ENCODE measurements at places on chromosomes 4 and X. TPM values are rescaled to one million over a fixed set of nuclear protein-coding genes. Genes with fewer than 3 reads are reported as not detected.

Gene OTC
- total RNA-seq, result 5.0 TPM

Gene STATH
- not detected for total RNA-seq

GRCh38 chr4:182189103-182189878, 53.9 kb upstream of the TENM3 start:
- no peak overlapping the region for H3K4me3 ChIP-seq
- no peaks in the 10 kb centered on the region for H3K4me1 ChIP-seq
- DNase-seq, result peak; percentile 47
- no peaks in the 10 kb centered on the region for H3K27me3 ChIP-seq

GRCh38 chr4:95362066-95362465, 186.7 kb downstream of the UNC5C start:
- peak overlapping the region; percentile 46 for H3K27ac ChIP-seq
- DNase-seq, result no peak
- peaks cover 13% of the 10 kb centered on the region for H3K4me1 ChIP-seq
- H3K27me3 ChIP-seq, result no peaks in the 10 kb centered on the region
- no peaks in the 10 kb centered on the region for H3K36me3 ChIP-seq

DNA sequence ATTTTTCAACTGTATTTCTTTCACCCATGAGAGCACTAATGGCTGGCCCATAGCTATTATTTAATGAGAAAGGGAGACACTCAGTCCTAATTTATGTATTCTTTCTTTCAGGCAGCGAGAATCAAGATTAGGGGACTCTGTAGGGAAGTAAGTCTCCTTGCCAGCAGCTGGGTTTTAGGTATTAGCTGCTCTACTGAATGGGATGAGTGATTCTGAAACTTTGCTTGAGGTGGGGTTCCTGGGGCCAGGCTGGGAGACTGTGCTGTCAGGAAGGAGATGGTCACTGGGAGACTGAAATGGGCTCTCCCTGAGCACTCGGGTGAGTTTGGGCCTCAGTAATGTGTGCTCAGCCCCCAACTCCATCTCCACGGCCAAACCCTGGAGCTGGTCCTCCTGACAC, 78.7 kb downstream of the LNX1 start:
- no peaks in the 10 kb centered on the region for H3K36me3 ChIP-seq
- H3K27me3 ChIP-seq, result no peaks in the 10 kb centered on the region
- no peak overlapping the region for H3K27ac ChIP-seq
- peaks cover 5% of the 10 kb centered on the region for H3K4me1 ChIP-seq

- H3K27me3 ChIP-seq, result no peaks in the 10 kb centered on the region
- no peaks in the 10 kb centered on the region for H3K36me3 ChIP-seq
- no peaks in the 10 kb centered on the region for H3K4me1 ChIP-seq
Observed at GRCh38 chrX:96394598-96394997, 290.0 kb upstream of the DIAPH2 start.

GRCh38 chr4:172947594-172947993, 221.0 kb upstream of the GALNT7 start:
- no peak for DNase-seq
- no peaks in the 10 kb centered on the region for H3K27me3 ChIP-seq
- H3K4me1 ChIP-seq, result peaks cover 4% of the 10 kb centered on the region
